ENCODE measurements at places on chromosomes 3 and 15. TPM values are rescaled to one million over a fixed set of nuclear protein-coding genes. Genes with fewer than 3 reads are reported as not detected.

DNA sequence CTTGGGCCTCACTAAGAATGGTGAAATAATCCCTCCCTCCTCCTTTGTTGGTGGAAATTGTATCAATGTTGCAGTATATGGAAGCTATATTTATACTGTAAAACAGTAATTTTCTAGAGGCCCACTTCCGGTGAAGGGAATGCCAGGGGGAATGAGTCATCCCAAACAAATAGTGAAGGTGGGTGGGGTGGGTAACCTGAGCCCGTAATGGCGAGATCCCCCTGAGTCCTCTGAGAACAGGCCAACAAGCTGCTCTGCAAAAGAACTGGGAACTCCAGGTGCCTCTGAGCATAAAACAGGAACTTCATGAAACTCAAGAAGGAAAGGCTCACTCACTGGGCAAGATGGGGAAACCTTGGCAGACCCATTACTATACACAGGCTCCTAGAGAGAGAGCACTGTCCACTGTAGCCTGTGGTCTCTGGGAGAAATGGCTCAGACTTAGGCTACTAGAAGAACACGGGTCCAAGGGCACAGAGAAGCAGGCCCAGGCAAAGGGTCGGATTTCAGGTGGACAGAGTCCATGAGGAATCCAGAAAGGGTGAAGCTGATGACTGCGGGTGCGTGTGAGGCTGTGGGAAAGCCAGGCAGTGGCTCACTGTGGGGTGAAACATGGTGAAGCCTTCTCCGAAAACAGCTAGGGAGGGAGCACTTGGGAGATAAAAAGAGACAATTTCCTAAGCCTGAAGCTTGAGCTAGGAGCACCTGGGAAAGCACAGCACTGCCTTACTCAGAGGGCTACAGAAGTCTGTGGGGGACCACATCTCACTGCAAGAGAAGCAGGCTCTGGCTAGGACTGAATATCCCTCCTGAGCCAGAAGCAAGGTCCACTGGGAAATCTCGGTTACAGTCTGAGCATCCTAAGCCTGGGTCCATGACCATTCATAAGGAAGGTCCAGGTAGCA is 19.8 kb downstream of the LARP6 start:
- no peaks in the 10 kb centered on the region for H3K36me3 ChIP-seq
- no peak overlapping the region for H3K4me3 ChIP-seq
- no peaks in the 10 kb centered on the region for H3K4me1 ChIP-seq
- H3K27me3 ChIP-seq = peaks cover 4% of the 10 kb centered on the region

Gene PATL2
- 14.1 TPM for total RNA-seq

Gene C3orf80
- 0.09 TPM for total RNA-seq

DNA sequence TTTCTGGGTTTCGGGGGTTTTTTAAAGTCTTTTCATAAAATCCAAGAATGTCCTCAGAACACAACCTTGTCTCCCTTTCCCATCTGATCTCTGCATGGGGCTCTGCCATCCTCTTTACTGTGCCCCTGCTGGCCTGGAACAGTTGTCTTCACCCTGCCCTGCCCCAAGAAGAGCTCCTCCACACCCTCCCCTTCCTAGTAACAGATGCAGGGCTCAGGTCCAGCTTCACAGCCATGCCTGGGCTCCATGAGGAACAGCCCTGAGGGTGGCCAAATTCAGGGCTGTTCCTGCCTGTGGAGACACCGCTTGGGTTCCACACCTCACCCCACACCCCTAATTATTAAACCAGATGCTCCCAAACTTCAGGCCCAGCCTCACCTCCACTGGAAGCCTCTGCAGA is 12.9 kb upstream of the ULK3 start:
- H3K27ac ChIP-seq = peak overlapping the region; percentile 73
- DNase-seq = no peak
- no peak overlapping the region for H3K4me3 ChIP-seq
- no peaks in the 10 kb centered on the region for H3K27me3 ChIP-seq

- H3K27ac ChIP-seq = no peak overlapping the region
- no peak for DNase-seq
- H3K27me3 ChIP-seq = no peaks in the 10 kb centered on the region
- no peak overlapping the region for H3K4me3 ChIP-seq
- no peaks in the 10 kb centered on the region for H3K4me1 ChIP-seq
- H3K36me3 ChIP-seq = no peaks in the 10 kb centered on the region
Measured at GRCh38 chr3:192303235-192303634, 424.1 kb downstream of the FGF12 start.

DNA sequence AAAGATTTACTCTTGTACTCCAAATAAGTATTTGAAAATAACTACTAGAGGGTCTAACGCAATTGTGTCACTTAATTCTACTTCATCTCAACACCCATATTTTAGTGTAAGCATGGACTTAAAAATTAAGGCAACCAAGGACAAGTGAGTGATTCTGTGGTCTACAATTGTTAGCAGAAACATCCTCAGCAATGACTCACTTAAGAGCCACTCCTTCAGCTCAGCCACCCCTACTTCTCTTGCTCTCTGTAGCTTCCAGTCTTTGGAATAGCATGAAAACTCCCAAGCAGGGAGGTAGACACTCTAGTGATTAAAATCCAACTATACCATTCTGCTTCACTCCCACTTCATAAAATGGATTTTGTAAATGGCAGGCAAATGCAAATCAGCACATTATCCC is 116.0 kb upstream of the LRRN1 start:
- no peaks in the 10 kb centered on the region for H3K36me3 ChIP-seq

DNA sequence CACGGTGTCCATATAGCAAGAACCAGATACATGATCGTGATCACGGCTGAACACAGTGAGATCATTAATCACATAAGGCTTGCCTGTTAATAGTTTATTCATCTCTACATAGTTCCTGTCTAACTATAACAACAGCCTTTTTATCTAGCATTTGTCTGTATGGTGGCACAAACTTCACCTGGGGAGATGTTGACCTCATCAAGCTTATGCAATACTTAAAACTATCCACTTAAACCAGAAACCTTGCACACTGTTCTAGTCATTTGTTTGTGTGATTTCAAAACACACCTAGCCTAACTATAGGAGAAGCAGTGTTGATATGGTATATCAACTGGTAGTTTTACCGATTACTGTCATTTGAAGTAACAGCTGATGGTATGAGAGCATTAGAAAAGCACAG is 124.8 kb downstream of the VPS13C start:
- DNase-seq = no peak
- peaks cover 15% of the 10 kb centered on the region for H3K36me3 ChIP-seq

- peaks cover 22% of the 10 kb centered on the region for H3K4me1 ChIP-seq
- peak; percentile 71 for DNase-seq
- H3K27me3 ChIP-seq = no peaks in the 10 kb centered on the region
- H3K36me3 ChIP-seq = no peaks in the 10 kb centered on the region
- no peak overlapping the region for H3K4me3 ChIP-seq
Measured at GRCh38 chr15:93987068-93987467, 244.3 kb upstream of the MCTP2 start.

DNA sequence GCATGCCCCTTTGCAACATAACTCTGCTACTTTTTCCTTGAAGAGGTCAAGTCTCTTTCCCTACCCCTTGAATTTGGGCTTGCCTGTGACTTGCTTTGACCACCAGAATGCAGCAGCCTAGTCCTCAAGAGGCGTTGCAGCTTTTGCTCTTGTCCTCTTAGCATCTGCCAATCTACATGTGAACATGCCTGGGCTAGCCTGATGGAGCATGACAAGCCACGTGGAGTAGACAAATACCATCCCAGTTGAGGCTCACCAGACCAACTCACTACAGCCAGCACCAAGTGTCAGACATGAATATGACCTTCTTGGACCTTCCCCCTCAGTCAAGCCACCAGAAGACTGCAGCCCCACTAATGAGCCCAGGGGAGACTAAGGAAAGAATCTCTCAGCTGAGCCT is 32.9 kb downstream of the AMOTL2 start:
- H3K27me3 ChIP-seq = no peaks in the 10 kb centered on the region
- no peaks in the 10 kb centered on the region for H3K36me3 ChIP-seq
- DNase-seq = no peak
- H3K27ac ChIP-seq = no peak overlapping the region
- H3K4me1 ChIP-seq = no peaks in the 10 kb centered on the region

DNA sequence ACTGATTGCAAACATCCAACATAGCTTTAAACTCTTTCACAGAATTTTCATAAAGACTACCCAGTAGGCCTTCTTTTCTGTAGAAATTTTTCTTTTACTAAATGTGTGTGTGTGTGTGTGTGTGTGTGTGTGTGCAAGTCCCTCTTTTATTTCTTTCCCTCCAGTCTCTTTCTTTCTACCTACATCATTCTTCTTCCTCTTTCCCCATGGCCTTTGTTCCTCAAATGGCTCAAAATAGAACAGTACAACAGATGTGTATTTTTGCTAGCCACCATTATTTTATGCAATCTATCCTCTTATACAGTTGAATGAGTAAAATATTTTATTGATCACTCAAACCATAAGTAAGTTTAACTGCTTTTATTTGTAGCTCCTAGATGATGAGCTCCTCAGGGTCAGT is 76.4 kb downstream of the USF3 start:
- H3K4me3 ChIP-seq = no peak overlapping the region
- no peaks in the 10 kb centered on the region for H3K27me3 ChIP-seq
- no peaks in the 10 kb centered on the region for H3K4me1 ChIP-seq
- H3K27ac ChIP-seq = no peak overlapping the region
- H3K36me3 ChIP-seq = peaks cover 25% of the 10 kb centered on the region

- peaks cover 3% of the 10 kb centered on the region for H3K27me3 ChIP-seq
- H3K36me3 ChIP-seq = no peaks in the 10 kb centered on the region
- DNase-seq = no peak
- no peak overlapping the region for H3K27ac ChIP-seq
Measured at GRCh38 chr15:83709241-83709640, 55.3 kb downstream of the ADAMTSL3 start.

GRCh38 chr15:47570451-47570850 is 146.9 kb upstream of the SEMA6D start:
- no peaks in the 10 kb centered on the region for H3K4me1 ChIP-seq
- H3K27me3 ChIP-seq = peaks cover 2% of the 10 kb centered on the region
- H3K4me3 ChIP-seq = no peak overlapping the region
- no peaks in the 10 kb centered on the region for H3K36me3 ChIP-seq
- no peak overlapping the region for H3K27ac ChIP-seq

DNA sequence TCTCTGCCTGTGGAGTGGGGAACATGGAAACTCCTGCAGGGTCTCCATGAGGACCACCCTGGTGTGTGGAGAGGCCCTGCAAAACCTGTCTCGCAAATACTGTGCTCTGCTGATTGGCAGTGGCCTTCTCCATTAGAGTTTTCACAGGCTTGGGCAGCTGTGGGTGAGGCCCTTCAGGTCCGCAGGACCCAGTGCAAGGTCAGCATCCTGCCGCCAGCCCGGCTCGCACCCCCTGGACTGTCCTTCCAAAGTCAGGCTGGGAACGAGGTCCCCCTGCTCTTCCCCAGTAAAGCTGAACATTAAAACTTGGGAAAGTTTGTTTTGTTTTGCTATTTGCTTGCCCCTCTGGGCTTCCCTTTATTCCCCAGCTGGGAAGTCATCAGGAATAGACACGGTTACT is 85.0 kb upstream of the PLXNA1 start:
- no peaks in the 10 kb centered on the region for H3K27me3 ChIP-seq
- H3K4me1 ChIP-seq = no peaks in the 10 kb centered on the region
- H3K27ac ChIP-seq = no peak overlapping the region
- H3K36me3 ChIP-seq = peaks cover 3% of the 10 kb centered on the region

- no peak overlapping the region for H3K4me3 ChIP-seq
- DNase-seq = no peak
- H3K27me3 ChIP-seq = peaks cover 4% of the 10 kb centered on the region
- no peak overlapping the region for H3K27ac ChIP-seq
Measured at GRCh38 chr3:151467069-151467468, 6.2 kb upstream of the IGSF10 start.

Data from activated CD4-positive, alpha-beta T cell treated with anti-CD3 and anti-CD28 coated beads for 36 hours (primary cell).